ENCODE measurements at places on chromosomes 3 and 15.

- DNase-seq = no peak
Observed at GRCh38 chr15:58292751-58293175, 139.0 kb upstream of the LIPC start.

DNA sequence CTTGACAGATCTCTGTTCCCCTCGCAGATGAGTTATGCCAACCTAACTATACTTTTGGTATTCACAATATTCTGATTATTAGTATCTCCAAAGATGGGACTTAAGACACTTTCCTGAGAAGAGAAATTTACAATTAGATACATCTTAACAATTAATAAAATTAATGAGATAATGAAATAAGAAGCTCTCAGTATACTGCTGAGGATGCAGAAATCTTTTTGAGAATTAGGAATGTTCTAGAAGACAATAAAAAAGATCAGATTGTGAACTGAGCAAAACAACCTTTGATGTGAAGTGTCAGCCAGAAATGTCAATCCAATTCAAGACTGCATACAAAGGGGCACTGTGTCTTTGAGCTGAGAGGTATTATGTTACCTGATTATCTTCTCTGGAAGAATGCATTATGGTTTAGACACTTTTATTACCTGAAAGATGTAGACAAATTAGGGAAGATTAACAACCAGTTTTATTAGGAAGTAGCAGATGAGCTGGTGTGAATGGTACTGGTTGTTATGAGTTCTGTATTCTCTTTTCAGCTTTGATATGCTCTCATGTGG, 262.9 kb downstream of the TIGIT start:
- no peak for DNase-seq

GRCh38 chr3:54882129-54882833, 45.6 kb downstream of the LRTM1 start:
- DNase-seq = no peak

- no peak for DNase-seq
Observed at GRCh38 chr15:61172325-61172724, 56.8 kb downstream of the RORA start.

DNA sequence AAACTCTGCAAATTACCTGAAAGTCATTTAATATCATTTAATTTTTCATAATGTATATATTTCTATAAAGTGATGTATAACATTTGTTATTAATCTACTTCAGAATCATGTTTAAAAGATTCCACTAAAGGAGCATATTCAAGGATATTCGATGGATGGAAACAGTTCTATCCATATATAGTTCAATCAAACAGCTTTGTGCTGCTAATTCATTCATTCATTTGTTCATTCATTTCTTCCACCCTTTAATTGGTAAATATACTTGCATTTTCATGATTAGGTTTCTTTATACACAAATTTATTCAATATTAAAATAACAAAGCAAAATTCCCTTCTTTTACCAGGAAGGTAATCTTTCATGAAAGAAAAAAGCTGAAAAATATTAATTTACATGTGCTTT, 64.7 kb downstream of the RNF13 start:
- DNase-seq = no peak

DNA sequence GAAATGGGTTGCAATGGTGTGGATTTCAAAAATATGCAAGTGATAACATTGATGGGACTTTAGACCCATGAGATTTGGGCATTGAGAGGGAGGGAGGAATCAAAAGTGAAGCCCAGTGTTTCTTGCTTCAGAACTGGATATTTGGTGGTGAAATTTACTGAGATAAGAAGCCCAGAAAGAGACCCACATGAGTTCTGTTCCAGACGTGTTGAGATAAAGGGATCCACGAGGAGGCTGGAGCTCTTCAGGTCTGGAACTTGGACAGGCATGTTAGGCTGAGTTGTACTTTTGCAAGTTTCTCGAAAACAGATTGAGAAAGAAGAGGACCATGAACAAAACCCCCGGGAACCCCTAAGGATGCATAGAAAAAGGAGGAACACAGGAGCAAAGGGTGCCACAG, 290.2 kb downstream of the MEX3B start:
- no peak for DNase-seq

DNA sequence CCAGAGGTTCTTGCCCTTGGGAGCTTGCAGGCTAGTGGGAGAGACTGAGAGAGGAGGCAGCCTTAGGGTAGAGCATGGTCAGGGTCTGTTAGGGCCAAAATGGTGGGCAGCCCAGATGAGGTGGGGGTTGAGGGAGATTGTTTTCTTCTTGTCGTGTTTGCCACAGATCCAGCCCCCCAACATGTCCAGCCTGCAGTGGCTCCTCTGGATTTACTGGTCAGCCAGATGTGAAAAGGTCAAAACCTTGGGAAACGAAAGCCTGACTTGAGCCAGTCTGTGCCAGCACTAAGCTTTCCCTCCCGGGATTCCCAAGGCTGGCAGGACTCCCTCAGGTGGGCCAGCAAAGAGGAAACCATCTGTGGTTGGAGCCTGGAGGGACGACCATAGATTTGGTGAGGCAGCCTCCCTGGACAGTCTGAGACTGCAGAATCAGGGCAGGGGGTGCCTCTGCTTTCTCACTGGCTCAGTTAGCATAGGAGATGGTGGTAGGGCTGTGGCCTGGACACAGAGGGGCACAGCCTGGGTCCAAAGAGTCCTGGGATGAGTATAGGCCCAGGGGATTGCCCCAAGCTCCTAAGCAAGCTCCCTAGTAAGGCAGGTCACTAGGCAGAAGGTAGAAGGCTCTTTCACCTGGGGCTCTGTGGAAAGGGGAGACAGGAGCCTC, 51.2 kb upstream of the PRR23C start:
- no peak for DNase-seq

DNA sequence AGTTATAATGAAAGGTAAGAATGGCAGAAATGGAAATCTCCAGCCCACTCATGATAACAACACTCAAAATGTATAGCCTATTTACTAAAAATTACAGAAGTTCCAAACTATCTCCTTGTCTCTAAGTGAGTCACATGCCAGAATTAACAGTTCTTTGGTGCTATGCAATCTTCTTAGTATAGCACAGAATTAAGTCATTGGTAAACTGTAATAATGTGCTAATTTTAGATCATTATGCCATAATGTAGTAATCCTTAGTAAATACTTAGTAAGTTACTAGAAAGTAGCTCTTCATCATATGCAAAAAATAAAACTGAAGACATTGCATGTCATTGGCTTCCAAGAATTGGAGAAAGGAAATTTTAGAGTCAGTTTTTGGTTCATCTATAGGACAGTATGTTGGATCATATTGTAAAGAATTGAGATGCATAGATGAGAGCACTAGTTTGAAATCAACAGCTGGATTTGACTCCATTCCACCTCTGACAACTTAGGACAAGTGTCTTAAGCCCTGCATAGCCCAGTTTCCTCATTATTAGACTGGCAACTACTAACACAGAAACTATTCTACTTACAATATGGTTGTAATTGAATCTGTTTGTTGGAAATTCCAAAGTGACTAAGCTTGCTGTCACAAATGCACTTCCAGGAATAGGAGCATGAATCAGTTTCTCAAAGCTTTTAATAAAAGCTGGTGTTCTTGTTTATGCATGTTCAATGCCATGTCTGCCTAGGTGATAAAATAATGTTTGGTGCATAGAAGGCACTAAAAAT, 40.1 kb upstream of the CD47 start:
- DNase-seq = no peak
